ENCODE measurements at places on chromosomes 12 and 14.

GRCh38 chr12:123243671-123244262 lies 10.5 kb downstream of the MTRFR start:
- H3K4me3 ChIP-seq: no peak overlapping the region
- peaks cover 33% of the 10 kb centered on the region for H3K4me1 ChIP-seq
- ATAC-seq: no peak
- H3K27me3 ChIP-seq: no peaks in the 10 kb centered on the region
- peaks cover 26% of the 10 kb centered on the region for H3K36me3 ChIP-seq
- H3K27ac ChIP-seq: no peak overlapping the region

- no peak overlapping the region for H3K4me3 ChIP-seq
- H3K27me3 ChIP-seq: no peaks in the 10 kb centered on the region
- peak; percentile 81 for ATAC-seq
- H3K4me1 ChIP-seq: peaks cover 3% of the 10 kb centered on the region
- no peaks in the 10 kb centered on the region for H3K36me3 ChIP-seq
- peak overlapping the region; percentile 35 for H3K27ac ChIP-seq
Measured at GRCh38 chr14:32224737-32225377, 21.8 kb upstream of the RNU6-8 start.

GRCh38 chr12:47894068-47894467 lies 10.7 kb downstream of the VDR start:
- no peaks in the 10 kb centered on the region for H3K36me3 ChIP-seq
- no peak overlapping the region for H3K27ac ChIP-seq
- H3K4me1 ChIP-seq: no peaks in the 10 kb centered on the region
- no peak overlapping the region for H3K4me3 ChIP-seq
- H3K27me3 ChIP-seq: peaks cover 38% of the 10 kb centered on the region

- H3K27ac ChIP-seq: no peak overlapping the region
- no peak overlapping the region for H3K4me3 ChIP-seq
- peaks cover 58% of the 10 kb centered on the region for H3K27me3 ChIP-seq
- ATAC-seq: no peak
Measured at GRCh38 chr12:112549031-112549430, 130.3 kb downstream of the PTPN11 start.

DNA sequence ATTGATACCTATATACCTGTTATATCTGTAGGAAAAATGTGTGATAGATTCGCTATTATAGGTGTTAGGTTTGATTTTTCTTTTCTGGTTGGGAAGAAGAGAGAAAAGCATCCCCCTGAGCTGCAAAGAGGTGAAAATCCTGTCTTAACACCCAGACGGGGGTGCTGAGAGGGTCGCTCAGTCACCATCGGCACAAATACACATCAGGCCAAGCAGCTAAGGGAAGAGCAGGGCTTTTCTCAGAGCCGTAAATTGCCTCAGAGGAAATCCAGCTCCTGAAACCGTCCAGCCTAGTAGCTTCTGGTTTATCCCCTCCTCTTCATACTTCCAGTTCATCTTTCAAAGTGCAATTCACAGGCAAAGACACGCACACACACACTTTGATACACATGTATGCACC lies 111.1 kb upstream of the OVCH1 start:
- no peak for ATAC-seq
- H3K27me3 ChIP-seq: no peaks in the 10 kb centered on the region
- H3K4me1 ChIP-seq: peaks cover 36% of the 10 kb centered on the region
- no peak overlapping the region for H3K4me3 ChIP-seq

GRCh38 chr12:84034871-84035270 lies 877.7 kb downstream of the SLC6A15 start:
- no peak for ATAC-seq
- H3K4me1 ChIP-seq: no peaks in the 10 kb centered on the region
- no peaks in the 10 kb centered on the region for H3K27me3 ChIP-seq
- no peak overlapping the region for H3K27ac ChIP-seq
- H3K36me3 ChIP-seq: no peaks in the 10 kb centered on the region
- H3K4me3 ChIP-seq: no peak overlapping the region

DNA sequence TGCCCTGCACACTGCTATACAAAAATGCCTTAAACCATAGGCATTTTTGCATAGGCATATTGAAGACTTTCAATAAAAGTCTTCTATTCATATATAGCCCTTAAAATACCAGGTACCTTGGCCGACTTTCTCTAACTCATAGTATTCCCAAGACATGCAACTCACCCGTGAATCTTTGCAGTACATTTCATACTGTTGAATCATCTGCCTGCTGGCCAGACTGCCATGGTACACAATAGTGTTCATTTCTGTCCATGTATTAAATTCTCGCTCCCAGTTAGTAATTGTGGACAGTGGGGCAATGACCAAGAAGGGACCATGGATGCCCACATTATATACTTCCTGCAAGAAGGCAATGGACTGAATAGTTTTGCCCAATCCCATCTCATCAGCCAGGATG lies 24.3 kb upstream of the SUPT16H start:
- no peak overlapping the region for H3K4me3 ChIP-seq
- no peak overlapping the region for H3K27ac ChIP-seq
- H3K4me1 ChIP-seq: no peaks in the 10 kb centered on the region
- no peaks in the 10 kb centered on the region for H3K27me3 ChIP-seq
- ATAC-seq: no peak

DNA sequence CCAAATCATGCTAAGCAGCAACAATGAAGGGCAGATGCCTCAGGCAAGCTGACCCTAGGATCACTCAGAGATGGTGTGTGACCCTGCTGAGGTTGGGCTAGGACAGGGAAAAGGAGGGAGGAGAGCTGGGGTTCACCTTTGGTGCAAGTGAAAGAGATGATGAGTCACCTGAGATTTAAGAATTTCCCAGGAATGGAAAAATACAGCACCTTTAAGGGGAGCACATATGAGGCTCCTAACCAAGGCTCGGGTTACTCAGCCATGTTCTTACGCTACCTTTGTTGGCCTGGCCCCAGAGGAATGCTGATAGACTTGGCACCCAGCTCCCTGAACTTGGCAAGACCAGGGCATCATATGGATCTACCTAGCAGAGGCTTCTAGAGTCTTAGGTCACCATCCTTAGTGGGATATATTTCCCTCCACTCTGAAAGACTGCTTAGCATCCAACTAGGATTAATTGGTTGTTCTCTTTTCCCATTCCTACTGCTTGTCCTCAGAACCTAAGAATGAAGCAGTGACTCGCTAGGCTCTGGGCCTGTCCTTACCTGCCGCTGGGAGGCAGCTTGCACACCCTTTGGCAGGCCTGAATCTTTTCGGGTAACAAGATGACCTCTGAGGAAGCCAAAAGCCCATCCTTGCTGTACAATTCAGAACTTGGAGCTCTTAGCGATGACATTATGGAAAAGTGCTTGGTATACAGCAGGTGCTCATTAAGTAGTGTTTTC lies 4.0 kb upstream of the NAA25 start:
- no peak overlapping the region for H3K4me3 ChIP-seq
- no peaks in the 10 kb centered on the region for H3K4me1 ChIP-seq
- ATAC-seq: no peak
- no peak overlapping the region for H3K27ac ChIP-seq

GRCh38 chr12:59678759-59679411 lies 83.1 kb downstream of the SLC16A7 start:
- H3K4me3 ChIP-seq: no peak overlapping the region
- no peak for ATAC-seq
- no peak overlapping the region for H3K27ac ChIP-seq
- H3K4me1 ChIP-seq: no peaks in the 10 kb centered on the region

GRCh38 chr14:92565718-92566115 lies 52.1 kb downstream of the RIN3 start:
- no peak overlapping the region for H3K27ac ChIP-seq
- no peaks in the 10 kb centered on the region for H3K27me3 ChIP-seq
- H3K36me3 ChIP-seq: no peaks in the 10 kb centered on the region
- H3K4me3 ChIP-seq: no peak overlapping the region
- ATAC-seq: no peak

DNA sequence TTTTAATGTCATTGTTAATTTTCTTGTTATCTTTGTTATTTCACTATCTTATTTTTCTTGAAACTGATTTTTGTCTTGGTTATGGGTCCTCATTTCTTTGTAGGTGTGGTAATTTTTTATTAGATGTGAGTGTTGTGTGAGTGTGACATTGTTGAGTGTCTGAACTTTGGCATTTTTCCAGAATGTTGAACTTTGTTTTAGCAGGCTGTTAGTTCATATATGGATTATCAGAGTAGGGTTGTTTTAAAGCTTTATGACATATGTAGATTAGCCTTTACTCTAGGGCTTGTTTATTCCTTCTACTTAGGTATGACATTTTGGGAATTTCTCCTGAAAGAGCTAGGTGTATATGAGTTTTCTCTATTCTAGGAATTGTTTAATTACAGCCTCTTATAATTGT lies 103.9 kb downstream of the ARID2 start:
- no peak for ATAC-seq
- no peaks in the 10 kb centered on the region for H3K27me3 ChIP-seq
- H3K4me3 ChIP-seq: no peak overlapping the region
- no peak overlapping the region for H3K27ac ChIP-seq
